Sigmoid colon (tissue), 7 donors: ENCODE measurements at places on chromosomes 16 and 17. TPM values are rescaled to one million over a fixed set of nuclear protein-coding genes. Genes with fewer than 3 reads are reported as not detected.

DNA sequence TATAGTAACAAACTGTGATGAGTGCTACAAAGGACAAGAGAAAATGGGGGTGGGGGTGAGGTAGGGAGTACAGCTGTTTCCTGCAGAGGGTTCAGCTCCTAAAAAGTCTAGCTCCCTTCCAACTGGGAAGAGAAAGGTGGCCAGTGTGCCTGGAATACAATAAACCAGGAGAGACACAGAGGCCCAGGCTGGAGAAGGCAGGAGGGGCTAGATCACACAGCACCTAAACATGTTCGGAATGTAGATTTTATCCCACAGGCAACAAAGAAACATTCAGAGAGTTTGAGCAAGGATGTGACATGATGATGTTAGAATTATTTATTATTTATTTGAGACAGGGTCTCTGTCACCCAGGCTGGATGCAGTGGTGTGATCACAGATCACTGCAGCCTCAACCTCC lies 10.2 kb downstream of the TEX2 start:
- no peak overlapping the region for H3K27ac ChIP-seq
- H3K36me3 ChIP-seq = no peaks in the 10 kb centered on the region
- DNase-seq = no peak
- no peaks in the 10 kb centered on the region for H3K4me1 ChIP-seq

- H3K4me1 ChIP-seq = no peaks in the 10 kb centered on the region
- no peak overlapping the region for H3K4me3 ChIP-seq
- H3K27me3 ChIP-seq = peaks cover 55% of the 10 kb centered on the region
- no peaks in the 10 kb centered on the region for H3K36me3 ChIP-seq
- DNase-seq = no peak
Measured at GRCh38 chr16:1858189-1858865, 13.6 kb downstream of the MEIOB start.

GRCh38 chr16:57245472-57246113 lies 534 bp downstream of the ARL2BP start:
- no peaks in the 10 kb centered on the region for H3K27me3 ChIP-seq
- no peaks in the 10 kb centered on the region for H3K4me1 ChIP-seq
- peak overlapping the region; percentile 62 for H3K4me3 ChIP-seq
- H3K27ac ChIP-seq = peak overlapping the region; percentile 93

Gene FOXC2
- 0.81 TPM for total RNA-seq

Gene FNDC8
- total RNA-seq = not detected

Gene ABCA8
- 71.5 TPM for total RNA-seq

Gene INCA1
- 0.36 TPM for total RNA-seq
